ENCODE measurements at places on chromosomes 6 and 20. TPM values are rescaled to one million over a fixed set of nuclear protein-coding genes. Genes with fewer than 3 reads are reported as not detected.

XKR7 gene
- not detected for total RNA-seq

C6orf15 gene
- total RNA-seq, result not detected

OPRL1 gene
- 1.4 TPM for total RNA-seq

HLA-DQA1 gene
- total RNA-seq, result 0.40 TPM

GGTLC1 gene
- not detected for total RNA-seq

RAET1E gene
- total RNA-seq, result 1.8 TPM
